Upper lobe of right lung (tissue), 1 donor: ENCODE measurements at places on chromosomes 6 and 20. TPM values are rescaled to one million over a fixed set of nuclear protein-coding genes. Genes with fewer than 3 reads are reported as not detected.

PRSS35 gene
- 1.3 TPM for total RNA-seq

TNFRSF6B gene
- total RNA-seq: 14.4 TPM

UBD gene
- 1.1 TPM for total RNA-seq

PCIF1 gene
- 43.1 TPM for total RNA-seq

RAB32 gene
- total RNA-seq: 36.8 TPM
